Hindlimb muscle (tissue), 1 donor: ENCODE measurements at places on chromosomes 6 and 20.

DNA sequence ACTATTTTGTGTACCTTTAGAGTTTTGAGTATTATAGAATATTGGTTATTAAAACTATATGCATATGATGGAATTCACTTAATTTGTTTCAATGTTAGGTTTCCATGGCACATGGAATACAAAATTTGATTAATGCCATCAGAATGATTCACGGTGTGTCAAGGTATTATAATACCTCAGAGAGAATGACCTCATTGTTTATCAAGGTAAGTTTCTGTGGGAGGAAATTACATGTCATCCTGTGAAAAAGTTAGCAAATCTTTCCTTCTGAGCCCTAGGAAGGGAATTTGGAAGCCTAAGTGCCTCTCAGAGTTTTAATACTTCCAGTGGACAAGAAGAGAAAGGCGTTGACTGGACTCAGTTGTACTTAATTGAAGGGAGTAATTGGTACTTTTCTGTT is 40.8 kb downstream of the DNAH8 start:
- DNase-seq = no peak

GRCh38 chr20:11891077-11891775 is 26.5 kb upstream of the BTBD3 start:
- peak; percentile 82 for DNase-seq

GRCh38 chr6:96909811-96910210 is 12.1 kb upstream of the NDUFAF4 start:
- no peak for DNase-seq

DNA sequence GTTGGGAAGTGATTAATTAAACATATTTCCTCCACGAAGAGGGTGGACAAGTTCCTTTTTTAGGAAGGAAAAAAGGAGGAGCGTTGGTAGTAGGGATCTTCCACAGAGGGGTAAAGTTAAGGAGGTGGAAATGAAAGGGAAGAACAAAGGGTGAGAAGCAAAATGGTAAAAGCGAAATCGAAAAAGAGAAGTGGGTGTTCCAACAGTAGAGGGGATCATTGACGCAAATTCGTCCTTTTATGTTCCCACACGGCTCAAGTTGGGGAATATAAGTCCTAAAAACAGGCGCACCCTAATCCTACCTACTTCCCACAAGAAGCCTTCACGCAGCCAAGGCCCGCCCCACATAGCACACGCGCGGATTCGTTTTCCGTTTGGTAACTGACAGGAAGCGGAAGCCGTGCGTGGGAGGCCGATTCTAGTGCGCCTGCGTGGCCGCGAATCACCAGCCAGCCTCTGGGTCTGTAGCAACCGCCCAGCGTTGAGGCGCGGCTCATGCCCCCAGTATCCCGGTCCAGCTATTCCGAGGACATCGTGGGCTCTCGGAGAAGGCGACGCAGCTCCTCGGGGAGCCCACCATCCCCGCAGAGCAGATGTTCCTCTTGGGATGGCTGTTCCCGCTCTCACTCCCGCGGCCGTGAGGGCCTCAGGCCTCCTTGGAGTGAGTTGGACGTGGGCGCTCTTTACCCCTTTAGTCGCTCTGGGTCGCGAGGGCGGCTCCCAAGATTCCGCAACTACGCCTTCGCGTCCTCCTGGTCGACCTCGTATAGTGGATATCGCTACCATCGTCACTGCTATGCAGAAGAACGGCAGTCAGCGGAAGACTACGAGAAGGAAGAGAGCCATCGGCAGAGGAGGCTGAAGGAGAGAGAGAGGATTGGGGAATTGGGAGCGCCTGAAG is at the start of gene NKAPL:
TSS of gene NKAPL (plus strand) at position 421 of the 901 bp plus-strand sequence. CDS start at position 496, 75 bp downstream.
- DNase-seq = peak; percentile 68

DNA sequence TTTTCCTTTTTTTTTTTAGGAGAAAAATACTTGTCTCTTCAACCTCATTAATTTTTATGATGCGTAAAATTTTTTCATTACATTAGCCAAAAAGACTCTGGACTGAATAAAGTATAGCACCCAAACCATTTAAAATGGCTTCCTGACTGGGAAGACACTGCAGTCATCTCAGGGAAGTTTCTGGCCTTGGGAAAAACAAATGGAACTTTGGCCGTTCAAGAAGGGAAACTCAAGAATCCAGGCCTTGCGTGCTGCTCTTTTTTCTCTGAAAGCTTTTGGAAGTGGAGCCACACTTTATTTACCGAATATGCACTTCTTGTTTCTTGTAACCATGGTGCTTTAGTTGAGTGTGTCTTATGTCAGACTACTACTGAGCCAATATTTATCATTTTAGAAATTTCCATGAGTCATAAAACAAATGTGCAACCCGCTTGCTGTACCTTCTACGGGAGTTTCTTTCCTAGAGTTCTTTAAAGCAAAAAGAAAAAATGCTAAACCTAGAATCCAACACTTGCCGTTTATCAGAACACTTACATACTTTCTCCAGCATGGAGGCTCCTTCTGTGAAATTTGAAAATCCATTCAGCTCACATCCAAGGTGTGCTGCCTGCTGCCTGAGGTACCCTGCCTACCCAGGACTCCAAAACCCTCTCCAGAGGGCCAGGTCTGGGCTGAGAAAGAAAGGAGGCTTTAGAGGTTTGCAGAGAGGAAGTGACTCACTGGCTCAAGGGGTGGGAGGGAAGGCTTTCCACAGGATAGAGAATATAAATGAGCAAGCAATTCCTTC is 11.5 kb upstream of the DSTN start:
- DNase-seq = peak; percentile 84

DNA sequence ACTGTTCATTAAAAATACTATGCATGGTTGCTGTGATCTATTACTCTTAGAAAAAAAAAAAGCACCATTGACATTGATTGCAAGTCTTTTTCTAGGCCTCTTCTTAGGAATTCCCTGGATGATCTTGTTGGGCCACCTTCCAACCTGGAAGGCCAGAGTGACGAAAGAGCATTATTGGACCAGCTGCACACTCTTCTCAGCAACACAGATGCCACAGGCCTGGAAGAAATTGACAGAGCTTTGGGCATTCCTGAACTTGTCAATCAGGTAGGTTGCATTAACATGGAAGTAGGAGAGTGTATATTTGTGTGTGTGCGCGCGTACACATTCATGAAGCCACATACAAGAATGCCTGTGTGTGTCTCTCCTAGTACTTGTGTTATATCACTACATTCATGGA is 140.4 kb downstream of the NCOA3 start:
- no peak for DNase-seq

- no peak for DNase-seq
Measured at GRCh38 chr6:46059608-46060007, 43.9 kb upstream of the CLIC5 start.

GRCh38 chr6:131765804-131766135 is 42.0 kb upstream of the ENPP1 start:
- DNase-seq = no peak

GRCh38 chr20:11020712-11021111 is 346.9 kb upstream of the JAG1 start:
- DNase-seq = no peak

DNA sequence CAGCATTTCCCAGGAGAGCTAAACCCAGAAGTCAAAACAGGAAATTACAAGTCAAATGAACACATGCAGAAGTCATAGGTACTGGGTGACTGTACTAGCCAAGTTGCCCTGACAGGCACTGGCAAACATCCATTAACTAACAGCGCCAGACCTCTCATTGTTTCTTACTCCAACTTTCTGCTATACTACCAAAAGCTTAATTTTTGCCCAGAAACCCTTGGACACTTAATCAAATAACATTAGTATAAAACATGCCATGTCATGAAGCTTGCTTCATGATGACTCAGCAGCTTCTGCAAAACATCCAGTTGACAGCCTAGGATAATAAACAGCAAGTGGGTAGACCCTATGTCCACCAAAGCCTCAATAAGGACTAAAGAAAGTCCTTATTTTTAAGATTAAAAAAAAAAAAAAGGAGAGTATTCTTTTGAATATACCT is 3.5 kb downstream of the NUP153 start:
- no peak for DNase-seq

GRCh38 chr20:6740096-6740495 is 27.4 kb upstream of the BMP2 start:
- DNase-seq = no peak

DNA sequence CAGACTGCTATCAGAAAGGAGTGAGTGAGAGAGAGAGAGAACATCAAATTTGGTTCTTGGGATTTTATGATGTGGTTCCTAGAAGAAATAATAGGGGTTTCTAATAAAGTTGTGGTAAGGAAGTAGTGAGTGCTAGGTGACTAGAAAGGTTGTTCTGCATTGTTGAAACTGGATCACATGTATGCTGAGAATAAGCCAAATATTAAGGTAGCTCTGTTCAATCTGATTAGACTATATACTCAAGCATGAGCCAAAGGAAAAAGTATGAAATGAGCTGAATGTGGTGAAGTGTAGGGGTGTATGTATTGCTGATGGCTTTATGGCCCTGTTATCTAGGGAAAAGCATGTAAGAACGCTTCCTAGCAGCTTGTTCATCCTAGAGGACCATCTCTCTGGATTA is 63.0 kb upstream of the IMPG1 start:
- no peak for DNase-seq

- DNase-seq = no peak
Measured at GRCh38 chr6:64580346-64580745, 944.7 kb downstream of the PHF3 start.

DNA sequence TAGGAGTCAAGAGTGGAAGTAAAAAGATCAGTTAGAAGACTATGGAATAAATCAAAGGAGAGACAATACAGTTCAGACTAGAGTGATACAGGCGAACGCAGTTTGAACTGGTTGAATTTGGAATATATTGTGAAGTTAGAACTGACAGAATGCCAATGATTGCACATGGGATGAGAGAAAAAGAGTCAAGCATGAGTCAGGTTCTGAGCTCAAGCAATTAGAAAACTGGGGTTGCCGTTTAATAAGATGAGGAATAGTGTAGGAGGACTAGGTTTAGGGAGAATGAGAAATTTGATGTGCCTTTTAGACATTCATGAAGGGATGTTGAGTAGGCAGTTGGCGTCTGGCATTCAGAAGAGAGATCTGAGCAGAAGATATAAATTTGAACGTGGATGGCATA is 8.0 kb downstream of the RNF217 start:
- no peak for DNase-seq

DNA sequence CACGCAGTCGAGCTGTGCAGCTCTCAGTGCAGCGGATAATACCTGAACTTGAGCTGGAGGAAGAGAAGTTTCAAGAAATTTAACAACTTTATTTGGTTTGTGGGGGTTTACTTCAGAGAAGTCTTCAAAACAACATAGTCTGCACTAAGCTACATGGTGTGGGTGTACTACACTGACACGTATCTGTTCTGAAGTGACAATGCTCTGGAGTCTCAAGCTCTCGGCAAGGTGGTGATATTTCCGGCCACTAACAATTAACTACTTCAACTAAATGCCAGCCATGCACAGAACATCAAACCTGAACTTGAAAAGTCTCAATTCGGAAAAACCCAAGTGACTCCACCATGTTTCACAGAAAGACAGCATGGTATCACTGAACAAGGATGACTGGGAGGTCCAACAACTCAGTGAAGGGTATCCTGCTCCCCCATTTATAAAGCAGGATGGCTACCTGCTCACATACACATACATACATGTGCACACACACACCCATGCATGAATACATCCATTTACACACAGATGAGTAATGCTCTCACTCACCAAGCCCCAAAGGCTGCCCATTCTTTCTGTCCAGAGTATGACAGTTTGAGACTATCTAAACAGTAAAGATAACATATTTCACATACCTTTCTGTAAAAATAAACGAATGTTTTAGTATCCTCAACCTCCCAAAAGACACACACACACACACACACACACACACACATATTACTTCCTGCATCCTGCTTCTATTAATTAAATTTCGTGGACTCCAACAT is 15.4 kb upstream of the ANKRD60 start:
- DNase-seq = no peak

DNA sequence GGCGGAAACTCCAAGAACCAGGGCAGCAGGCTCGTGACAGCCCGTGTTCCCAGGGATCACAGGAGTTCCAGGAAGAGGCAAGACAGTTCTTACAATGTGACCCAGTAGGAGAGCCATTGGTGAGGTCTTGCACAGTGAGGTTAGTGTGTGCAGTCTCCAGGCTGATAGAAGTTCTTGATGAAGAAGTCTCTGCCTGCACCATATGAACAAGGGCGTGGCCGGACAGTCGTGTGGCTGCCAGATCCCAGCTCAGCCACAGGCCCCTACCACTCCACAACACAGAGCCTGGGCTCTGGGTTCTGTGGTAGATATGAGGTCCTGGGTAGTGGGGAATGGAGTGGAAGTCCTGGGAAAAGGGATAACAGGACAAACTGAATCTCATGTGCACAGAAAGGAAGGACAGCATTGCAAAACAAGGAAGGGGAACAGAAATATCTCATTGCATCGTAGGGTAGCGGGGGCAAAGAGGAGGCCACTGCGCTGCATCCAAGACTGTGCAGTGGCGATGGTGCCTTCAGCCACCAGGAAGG is 65.2 kb downstream of the STX11 start:
- peak; percentile 34 for DNase-seq

DNA sequence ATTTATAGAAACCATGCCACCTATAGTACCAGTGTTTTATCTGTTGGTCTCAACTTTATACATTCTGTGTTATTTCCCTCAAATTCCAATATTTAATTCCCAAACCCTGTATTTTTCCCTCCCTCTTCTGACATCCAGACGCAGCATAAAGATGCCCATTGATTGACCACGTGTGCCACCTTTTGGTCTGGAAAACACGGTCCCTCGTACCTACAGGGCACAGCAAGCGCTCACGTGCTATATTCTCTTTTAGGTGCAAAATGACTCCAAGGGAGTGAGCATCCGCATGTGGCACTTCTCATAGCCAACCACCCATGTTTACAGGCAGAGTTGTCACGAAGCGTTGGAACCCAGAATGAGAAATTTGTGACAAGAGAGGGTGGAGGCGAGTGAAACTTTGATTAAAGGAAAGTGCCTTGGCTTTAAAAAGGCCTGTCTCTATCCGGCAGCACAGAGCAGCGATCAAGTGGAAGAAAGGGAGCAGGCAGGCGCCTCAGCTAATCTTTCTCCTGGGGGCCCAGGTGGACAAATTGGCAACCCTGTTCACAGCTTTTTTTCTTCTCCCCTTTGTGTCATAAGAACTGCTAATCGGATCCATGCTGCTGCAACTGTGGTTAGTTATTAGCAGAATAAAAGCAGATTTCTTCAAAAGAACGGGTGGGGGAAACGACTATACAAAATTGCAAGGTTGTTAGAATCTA is 225.9 kb downstream of the TMEM242 start:
- DNase-seq = no peak

- no peak for DNase-seq
Measured at GRCh38 chr20:25259358-25259757, 11.5 kb downstream of the PYGB start.

DNA sequence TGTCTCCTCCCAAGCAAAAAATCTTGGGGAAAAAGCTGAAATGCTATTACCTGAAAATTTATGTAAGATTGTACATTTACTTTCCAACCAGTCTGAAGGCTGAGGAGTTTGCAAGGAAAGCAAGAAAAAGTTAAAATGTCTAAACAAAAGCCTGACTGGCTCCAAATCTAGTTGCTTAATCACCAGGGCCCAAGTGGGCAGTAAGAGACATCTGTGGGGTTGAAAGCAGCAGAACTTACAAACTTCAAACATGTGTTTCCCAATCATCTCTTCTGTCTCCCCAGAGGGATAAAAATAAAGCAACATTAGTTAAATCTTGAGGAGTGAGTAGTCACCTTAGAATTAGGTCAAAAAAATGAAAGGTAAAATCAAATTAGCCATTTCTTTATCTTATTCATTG is 98.6 kb downstream of the OGFRL1 start:
- no peak for DNase-seq
